ENCODE measurements at places on chromosomes 1 and 21.

GRCh38 chr1:153928791-153929341, 6.1 kb upstream of the GATAD2B start:
- H3K36me3 ChIP-seq: peaks cover 14% of the 10 kb centered on the region
- H3K27me3 ChIP-seq: no peaks in the 10 kb centered on the region
- H3K4me1 ChIP-seq: peaks cover 2% of the 10 kb centered on the region
- H3K27ac ChIP-seq: peak overlapping the region; percentile 80

DNA sequence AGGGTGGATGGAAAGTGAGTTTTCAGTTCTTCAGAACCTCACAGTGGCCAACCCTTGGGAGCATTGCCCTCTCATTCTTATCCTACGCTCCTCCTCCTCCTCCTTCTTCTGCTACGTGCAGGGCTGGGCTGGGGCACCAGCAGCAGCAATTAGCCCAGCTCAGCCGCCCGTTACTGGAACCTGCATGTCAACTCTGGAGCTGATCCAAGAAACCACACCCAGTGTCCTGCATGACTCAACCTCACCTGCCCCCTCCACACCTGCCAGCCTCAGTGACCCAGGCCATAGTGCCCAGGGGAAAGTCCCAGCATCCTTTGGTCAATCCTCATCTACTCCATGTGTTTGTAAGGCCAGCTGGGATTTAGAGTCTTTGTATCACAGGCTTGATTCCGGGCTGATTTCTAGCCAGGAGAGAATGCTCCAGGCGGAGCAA, 12.6 kb downstream of the ELF3 start:
- peaks cover 22% of the 10 kb centered on the region for H3K4me1 ChIP-seq
- no peak overlapping the region for H3K4me3 ChIP-seq
- DNase-seq: no peak

DNA sequence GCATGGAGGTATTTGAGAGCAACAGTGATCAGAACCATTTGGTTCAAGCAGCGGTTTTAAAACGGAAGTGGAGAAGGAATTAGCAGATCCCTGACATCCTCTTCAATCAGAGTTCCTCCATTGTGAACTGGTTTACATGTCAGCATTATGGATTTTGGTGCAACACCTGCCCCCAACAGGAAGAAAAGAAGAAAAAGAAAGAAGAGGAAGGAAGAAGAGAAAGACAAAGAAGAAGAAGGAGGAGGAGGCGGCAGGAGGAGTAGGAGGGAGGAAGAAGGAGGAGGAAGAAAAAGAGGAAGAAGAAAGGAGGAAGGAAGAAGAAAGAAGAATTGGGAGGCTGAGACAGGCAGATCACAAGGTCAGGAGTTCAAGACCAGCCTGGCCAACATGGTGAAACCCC, 17.4 kb downstream of the NDUFS5 start:
- peaks cover 14% of the 10 kb centered on the region for H3K4me1 ChIP-seq
- no peak for DNase-seq
- H3K4me3 ChIP-seq: no peak overlapping the region
- no peak overlapping the region for H3K27ac ChIP-seq

DNA sequence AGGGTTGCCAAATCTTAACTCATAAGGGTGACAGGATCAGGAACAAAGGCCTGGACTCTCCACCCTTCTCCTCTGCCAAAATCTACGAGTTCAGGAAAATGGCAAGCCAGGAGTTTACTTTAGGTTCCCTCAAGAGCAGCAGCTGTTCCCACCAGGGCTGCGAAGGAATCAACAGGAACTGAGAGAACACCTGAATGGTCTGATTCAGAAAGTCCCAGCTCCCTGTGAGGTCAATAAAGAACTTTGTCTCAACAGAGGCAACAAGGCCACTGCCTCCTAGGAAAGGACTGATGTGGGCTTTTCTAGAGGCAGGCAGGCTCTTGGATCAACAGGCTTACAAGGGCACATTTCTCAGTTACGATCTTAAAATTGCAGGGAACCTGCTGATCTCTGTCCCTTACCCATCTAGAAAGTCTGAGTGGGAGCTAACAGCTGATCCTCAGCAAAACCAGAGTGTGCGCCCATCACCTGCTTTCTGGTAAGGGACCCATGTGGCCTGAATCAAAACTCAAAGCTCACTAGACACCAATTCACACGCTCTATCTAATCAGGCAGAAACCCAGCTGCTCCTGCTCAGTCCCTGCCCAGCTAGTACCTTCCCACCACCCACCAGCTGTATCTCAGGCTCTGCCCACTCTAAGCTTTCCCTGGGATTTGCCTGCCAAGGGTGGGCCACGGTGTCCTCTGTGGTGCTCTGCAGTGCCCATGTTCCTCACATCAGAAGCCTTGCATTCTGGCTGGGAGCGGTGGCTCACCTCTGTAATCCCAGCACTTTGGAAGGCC, 83.1 kb downstream of the CAPZB start:
- H3K27me3 ChIP-seq: peaks cover 5% of the 10 kb centered on the region
- no peak overlapping the region for H3K4me3 ChIP-seq
- peaks cover 72% of the 10 kb centered on the region for H3K4me1 ChIP-seq
- peaks cover 20% of the 10 kb centered on the region for H3K36me3 ChIP-seq
- H3K27ac ChIP-seq: peak overlapping the region; percentile 36
- no peak for DNase-seq
